ENCODE measurements at places on chromosomes 6 and 20. TPM values are rescaled to one million over a fixed set of nuclear protein-coding genes. Genes with fewer than 3 reads are reported as not detected.

DNA sequence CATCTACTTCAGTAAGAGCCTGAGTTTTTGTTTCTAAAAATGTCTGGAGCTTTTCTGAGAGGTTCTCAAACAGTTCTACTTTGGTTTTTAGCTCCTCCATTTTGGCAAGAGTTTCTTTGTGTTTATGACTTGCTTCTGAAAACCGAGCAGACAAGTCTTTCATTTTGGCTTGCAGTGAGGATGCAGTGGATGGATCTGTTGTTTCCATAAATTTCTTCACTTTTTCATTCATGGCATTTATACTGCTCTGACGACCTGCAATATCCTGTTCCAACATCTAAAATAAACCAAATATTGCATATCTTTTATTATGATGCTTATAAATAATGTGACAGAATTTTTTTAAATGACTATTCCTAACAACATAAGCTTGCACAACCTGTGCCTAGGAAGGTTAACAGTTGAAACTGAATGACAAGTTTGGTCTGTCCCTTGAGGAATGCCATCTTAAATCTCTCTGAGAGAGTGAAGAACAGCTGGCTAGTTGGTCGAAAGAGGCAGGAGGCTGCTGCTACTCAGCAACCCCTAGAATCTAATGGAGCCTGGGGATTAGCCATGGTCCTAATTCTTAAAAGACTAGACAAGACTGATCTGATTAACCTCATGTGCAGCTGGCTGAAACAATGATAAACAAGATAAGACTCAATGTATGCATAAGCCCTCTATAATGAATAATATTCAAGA, 69.8 kb downstream of the DST start:
- no peaks in the 10 kb centered on the region for H3K36me3 ChIP-seq
- H3K27ac ChIP-seq = no peak overlapping the region
- H3K27me3 ChIP-seq = peaks cover 2% of the 10 kb centered on the region
- no peak overlapping the region for H3K4me3 ChIP-seq
- no peak for DNase-seq
- no peaks in the 10 kb centered on the region for H3K4me1 ChIP-seq

DNA sequence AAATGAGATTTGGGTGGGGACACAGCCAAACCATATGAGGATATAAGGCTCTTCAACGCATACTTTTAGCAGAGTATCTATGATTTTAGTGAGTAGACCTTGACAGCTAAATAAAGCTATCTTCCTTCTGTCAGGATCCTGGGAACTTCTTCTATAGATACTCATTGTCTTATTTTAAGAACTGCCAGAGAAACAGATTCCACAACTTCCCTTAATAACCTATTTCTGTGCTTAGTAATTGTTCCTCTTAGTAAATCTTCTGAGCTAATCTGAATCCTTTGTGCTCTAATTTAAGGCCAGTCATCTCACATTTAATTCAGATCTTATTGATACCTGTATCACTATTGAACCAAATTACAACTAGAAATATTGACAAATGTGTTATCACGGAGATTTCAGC, 64.0 kb upstream of the CEP85L start:
- H3K4me3 ChIP-seq = no peak overlapping the region
- H3K27ac ChIP-seq = no peak overlapping the region
- peaks cover 2% of the 10 kb centered on the region for H3K36me3 ChIP-seq

DNA sequence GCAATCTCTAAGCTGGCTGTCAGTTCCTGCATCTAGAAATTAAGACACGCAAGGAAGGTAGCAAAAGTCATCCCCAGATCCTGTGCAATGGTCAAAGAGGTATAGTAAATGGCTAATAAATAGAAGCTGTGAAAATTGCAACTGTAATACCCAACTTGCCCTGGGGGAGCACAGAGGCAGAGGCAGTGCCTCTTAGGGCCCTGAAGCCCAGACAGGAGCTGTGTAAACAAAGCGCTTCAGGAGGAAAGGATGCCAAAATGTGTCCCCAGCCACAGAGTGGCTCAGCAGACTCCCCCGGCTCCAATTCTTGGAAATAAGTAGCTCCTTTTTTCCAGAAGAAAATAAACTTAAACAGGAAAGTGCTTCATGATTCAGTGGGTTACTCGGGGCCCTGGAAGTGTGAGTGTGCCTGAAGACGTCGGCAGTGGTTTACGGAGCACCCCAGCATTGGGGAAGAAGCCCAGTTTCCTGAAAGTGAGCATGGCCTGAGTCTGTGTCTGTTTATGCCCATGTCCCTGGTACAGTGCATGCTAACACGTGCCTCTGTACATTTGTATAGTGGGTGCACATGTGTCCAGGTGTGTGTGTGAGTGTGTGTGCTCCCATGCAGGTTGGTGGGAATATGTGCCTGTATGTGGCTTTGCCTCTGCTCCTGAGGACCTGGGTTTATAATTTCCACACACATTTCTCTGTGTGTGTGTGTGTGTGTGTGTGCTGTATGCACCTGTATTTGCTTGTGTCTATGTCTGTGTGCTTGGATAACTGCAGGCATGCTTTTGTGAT, 246.7 kb downstream of the MAFB start:
- no peaks in the 10 kb centered on the region for H3K36me3 ChIP-seq
- H3K27ac ChIP-seq = no peak overlapping the region
- H3K27me3 ChIP-seq = peaks cover 2% of the 10 kb centered on the region
- H3K4me3 ChIP-seq = no peak overlapping the region
- DNase-seq = no peak

DNA sequence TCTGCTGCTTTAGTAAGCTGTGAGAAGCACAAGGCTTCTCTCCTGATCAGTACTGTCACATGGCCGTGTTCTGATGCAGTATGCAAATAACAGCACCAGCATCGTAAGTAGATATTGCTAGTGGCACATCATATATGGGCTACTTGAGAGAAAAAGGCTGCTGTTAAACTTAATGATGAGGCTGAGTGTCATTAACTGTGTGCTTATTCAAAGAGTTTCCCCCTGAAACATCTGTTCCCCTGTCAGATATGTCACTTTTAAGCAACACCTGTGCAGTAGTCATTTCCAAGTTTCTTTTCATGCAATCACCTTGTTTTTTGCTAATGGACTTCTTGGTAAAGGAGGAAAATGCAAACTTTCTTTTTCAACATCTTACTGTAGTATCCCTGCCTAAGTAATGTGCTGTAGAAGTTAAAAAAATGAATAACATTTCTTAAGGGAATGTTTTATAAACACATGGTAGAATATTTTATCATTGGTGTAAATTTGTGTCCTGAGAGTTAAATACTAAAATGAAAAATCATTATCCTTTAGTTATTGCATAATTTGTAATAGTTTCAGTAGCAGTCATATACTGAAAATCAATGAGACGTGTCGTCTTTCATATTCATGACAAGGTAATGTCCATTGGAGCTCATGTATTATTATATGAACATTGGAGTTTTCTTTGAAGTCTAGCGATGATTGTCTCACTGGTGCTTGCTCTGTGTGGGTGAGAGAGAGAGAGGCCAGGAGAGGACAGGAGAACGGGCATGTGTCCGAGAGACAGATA, 366.3 kb downstream of the CDKAL1 start:
- H3K36me3 ChIP-seq = peaks cover 38% of the 10 kb centered on the region
- no peak for DNase-seq
- no peak overlapping the region for H3K27ac ChIP-seq
- no peaks in the 10 kb centered on the region for H3K27me3 ChIP-seq
- no peak overlapping the region for H3K4me3 ChIP-seq

TRIM38 gene
- total RNA-seq = 8.3 TPM

- H3K4me3 ChIP-seq = no peak overlapping the region
- no peaks in the 10 kb centered on the region for H3K4me1 ChIP-seq
- DNase-seq = no peak
- no peaks in the 10 kb centered on the region for H3K27me3 ChIP-seq
- no peak overlapping the region for H3K27ac ChIP-seq
Observed at GRCh38 chr20:21184819-21185218, 58.9 kb downstream of the KIZ start.

GRCh38 chr20:8309634-8310033, 177.6 kb downstream of the PLCB1 start:
- H3K27me3 ChIP-seq = peaks cover 2% of the 10 kb centered on the region
- no peaks in the 10 kb centered on the region for H3K36me3 ChIP-seq
- H3K4me1 ChIP-seq = no peaks in the 10 kb centered on the region
- H3K4me3 ChIP-seq = no peak overlapping the region

- H3K4me3 ChIP-seq = no peak overlapping the region
- no peaks in the 10 kb centered on the region for H3K27me3 ChIP-seq
- no peaks in the 10 kb centered on the region for H3K4me1 ChIP-seq
- DNase-seq = no peak
- no peak overlapping the region for H3K27ac ChIP-seq
Observed at GRCh38 chr20:59214073-59214472, 50.5 kb downstream of the ZNF831 start.

TTBK1 gene
- 0.09 TPM for total RNA-seq

PRDM13 gene
- total RNA-seq = not detected

EFCAB8 gene
- 0.92 TPM for total RNA-seq

DNA sequence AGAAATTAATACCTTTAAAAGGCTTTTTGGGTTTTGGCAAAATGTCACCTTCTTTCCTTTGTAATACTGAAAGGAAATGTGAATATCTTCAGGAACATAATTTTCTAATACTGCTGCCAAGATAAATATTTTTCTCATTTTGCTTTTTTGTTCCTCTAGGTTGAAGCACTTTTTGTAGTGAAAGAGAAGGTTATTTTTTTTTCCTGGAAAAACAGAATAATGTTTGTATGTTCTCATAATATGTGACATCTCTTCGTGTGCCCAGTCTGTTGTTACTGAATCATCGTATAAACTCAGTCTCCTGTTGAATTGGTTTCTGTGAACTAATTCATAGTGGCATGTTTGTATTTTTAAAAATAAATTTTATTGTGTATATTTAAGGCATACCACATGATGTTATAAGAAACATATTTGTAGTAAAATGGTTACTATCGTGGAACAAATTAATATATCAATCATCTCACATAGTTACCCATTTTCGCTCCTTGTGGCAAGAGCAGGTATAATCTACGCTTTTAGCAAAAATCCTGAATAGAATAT, 74.4 kb downstream of the SH3BGRL2 start:
- no peaks in the 10 kb centered on the region for H3K27me3 ChIP-seq
- no peak overlapping the region for H3K4me3 ChIP-seq
- no peak overlapping the region for H3K27ac ChIP-seq
- no peaks in the 10 kb centered on the region for H3K36me3 ChIP-seq
- no peak for DNase-seq

NKX2-2 gene
- total RNA-seq = not detected

- no peak overlapping the region for H3K27ac ChIP-seq
- DNase-seq = no peak
- H3K27me3 ChIP-seq = peaks cover 28% of the 10 kb centered on the region
- no peaks in the 10 kb centered on the region for H3K36me3 ChIP-seq
- H3K4me1 ChIP-seq = no peaks in the 10 kb centered on the region
- no peak overlapping the region for H3K4me3 ChIP-seq
Observed at GRCh38 chr6:1297746-1298145, 14.2 kb upstream of the FOXQ1 start.

CALHM4 gene
- total RNA-seq = not detected

LSM2 gene
- total RNA-seq = 117 TPM

- no peak for DNase-seq
- H3K27ac ChIP-seq = no peak overlapping the region
- no peaks in the 10 kb centered on the region for H3K4me1 ChIP-seq
- H3K27me3 ChIP-seq = peaks cover 11% of the 10 kb centered on the region
- no peaks in the 10 kb centered on the region for H3K36me3 ChIP-seq
Observed at GRCh38 chr20:19864130-19864529, 106.1 kb downstream of the RIN2 start.

- H3K27ac ChIP-seq = no peak overlapping the region
- no peak for DNase-seq
- H3K36me3 ChIP-seq = no peaks in the 10 kb centered on the region
- peaks cover 9% of the 10 kb centered on the region for H3K4me1 ChIP-seq
- H3K4me3 ChIP-seq = peak overlapping the region; percentile 64
Observed at GRCh38 chr6:153130515-153131036, 506 bp downstream of the RGS17 start.

- H3K4me3 ChIP-seq = no peak overlapping the region
- no peak overlapping the region for H3K27ac ChIP-seq
- peak; percentile 62 for DNase-seq
- peaks cover 44% of the 10 kb centered on the region for H3K27me3 ChIP-seq
- H3K36me3 ChIP-seq = no peaks in the 10 kb centered on the region
Observed at GRCh38 chr6:52233975-52234823, 10.1 kb downstream of the IL17F start.

DNA sequence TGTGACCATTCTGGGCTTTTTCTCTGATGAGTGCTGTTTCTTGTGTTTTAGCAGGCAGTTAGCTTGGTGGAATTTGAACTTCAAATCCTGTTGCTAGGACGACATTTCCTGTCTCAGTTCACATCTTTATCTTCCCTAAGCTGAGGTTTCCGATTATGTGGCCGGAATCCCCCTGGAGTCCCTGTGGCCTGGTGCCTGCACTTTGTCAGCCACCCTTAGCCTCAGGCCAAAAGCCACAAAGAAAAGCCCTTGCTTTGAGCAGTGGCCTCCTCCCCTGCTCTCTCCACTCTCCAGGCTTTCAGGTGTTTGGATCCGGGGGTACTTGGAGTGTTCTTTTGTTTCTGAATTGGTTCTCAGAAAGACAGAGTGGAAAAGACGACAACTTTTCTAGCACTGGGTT, 59.9 kb upstream of the PMEPA1 start:
- H3K27ac ChIP-seq = no peak overlapping the region
- H3K36me3 ChIP-seq = no peaks in the 10 kb centered on the region
- no peak for DNase-seq
- peaks cover 8% of the 10 kb centered on the region for H3K4me1 ChIP-seq

- no peak overlapping the region for H3K27ac ChIP-seq
- H3K4me3 ChIP-seq = no peak overlapping the region
- no peaks in the 10 kb centered on the region for H3K36me3 ChIP-seq
- H3K4me1 ChIP-seq = no peaks in the 10 kb centered on the region
- no peaks in the 10 kb centered on the region for H3K27me3 ChIP-seq
Observed at GRCh38 chr6:165049362-165049761, 260.0 kb downstream of the C6orf118 start.

- peak overlapping the region; percentile 89 for H3K27ac ChIP-seq
- peaks cover 40% of the 10 kb centered on the region for H3K4me1 ChIP-seq
Observed at GRCh38 chr6:2111162-2111677, 134.2 kb downstream of the GMDS start.

DNA sequence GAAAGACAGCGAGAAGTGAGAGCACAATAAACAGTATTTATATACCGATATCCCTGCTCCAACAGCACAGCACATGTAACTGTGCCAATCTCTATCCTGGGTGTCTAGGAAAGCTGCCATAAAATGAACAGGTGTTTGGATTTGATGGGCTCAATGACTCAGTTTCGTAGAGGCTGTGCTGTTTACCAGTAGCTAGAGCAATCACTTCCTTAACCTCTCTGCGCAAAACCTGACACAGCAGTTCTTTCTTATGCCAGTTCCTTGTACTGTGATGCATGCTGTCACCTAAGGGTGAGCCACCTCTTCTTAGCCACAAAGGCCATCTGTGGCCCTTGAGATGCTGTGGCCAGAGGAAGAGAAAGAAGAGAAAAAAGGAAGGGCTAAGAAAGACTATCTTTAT, 59.3 kb downstream of the SHPRH start:
- peak; percentile 2 for DNase-seq
- H3K4me1 ChIP-seq = peaks cover 5% of the 10 kb centered on the region
- no peaks in the 10 kb centered on the region for H3K27me3 ChIP-seq

DNA sequence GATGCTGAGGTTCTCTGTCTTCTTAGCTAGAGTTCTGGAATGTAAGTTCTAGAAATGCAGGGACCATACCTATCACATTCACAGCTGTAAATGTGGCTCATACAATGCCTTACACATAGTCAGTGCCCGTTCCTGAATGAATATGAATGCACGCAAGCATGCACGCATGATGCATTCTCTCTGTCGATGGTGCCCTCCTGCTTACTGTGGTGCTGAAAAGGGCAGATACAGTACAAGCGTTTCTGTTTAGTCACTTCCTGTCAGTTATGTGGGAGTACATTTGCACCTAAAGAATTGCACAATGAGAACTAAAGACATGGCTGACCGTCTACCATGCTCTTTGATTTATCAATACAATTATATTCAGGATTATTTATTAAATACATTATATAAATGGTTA, 152.2 kb upstream of the SOX4 start:
- no peak overlapping the region for H3K27ac ChIP-seq
- H3K27me3 ChIP-seq = peaks cover 14% of the 10 kb centered on the region
- peak; percentile 37 for DNase-seq
- peaks cover 25% of the 10 kb centered on the region for H3K4me1 ChIP-seq
- no peak overlapping the region for H3K4me3 ChIP-seq

All from activated CD8-positive, alpha-beta T cell treated with anti-CD3 and anti-CD28 coated beads for 36 hours (primary cell).